ENCODE measurements at places on chromosomes 3 and 15.
A peak's percentile ranks its signal among the peaks of the same experiment; 100 is the strongest.

- peak; percentile 59 for DNase-seq
Observed at GRCh38 chr15:68797191-68797590, 23.5 kb downstream of the ANP32A start.

DNA sequence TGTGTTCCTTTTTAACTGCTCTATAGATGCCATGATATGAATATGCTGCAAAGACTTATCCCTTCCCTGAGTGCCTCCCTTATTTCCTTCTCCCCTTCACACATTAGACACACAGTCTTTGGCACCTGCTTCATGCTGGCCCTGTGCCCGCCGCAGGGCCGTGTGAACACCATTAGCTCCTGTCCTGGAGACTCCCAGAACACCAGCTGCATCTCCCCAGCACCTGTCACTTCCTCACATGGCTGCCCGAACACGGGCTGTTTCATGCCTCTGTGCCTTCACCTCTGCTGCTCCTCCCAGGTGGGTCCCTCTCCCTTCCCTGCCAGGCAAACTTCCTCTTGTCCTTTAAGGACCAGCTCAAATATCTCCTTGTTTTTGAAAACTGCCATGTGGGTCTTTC lies 40.5 kb upstream of the SEC13 start:
- DNase-seq: no peak

GRCh38 chr3:18438586-18438985 lies 13.4 kb upstream of the SATB1 start:
- DNase-seq: peak; percentile 82

DNA sequence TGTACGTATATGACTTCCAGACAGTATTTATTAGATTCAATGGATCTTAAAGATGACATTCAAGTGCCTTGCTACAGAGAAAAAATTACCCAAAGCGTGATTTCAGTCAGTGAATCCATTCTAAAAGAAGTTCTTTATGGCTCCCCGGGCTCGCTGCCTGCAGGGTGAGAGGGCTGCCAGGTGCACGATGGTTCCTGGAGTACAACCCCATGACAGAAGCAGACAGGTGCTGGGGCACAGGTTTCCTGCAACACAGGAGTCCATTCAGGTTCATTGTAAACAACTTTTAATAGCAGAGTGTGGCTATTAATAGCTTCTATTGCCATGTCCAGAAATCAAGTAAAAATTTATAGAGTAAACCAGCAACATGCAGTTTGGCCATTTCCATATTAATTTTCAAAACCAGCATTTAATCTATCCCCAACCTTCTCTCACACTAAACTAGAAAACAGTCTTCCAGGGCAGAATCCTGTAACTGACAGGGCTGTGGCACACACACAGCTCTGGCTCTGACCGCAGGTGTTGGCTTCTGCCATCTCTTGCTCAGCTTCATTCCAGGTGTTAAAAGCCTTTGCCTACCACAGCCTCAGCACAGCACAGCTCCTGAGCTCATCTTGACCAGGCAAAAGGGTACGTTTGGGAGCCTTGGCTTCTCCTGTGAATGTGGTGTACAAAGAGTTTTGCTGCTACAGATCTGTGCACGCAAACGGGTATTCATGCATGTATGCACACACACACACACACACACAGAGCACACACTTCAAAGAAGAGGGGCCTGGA lies 185.9 kb downstream of the MEX3B start:
- DNase-seq: no peak

GRCh38 chr15:28983432-28984311 lies 97.9 kb downstream of the APBA2 start:
- no peak for DNase-seq

- DNase-seq: no peak
Observed at GRCh38 chr15:39315206-39315850, 265.6 kb upstream of the THBS1 start.

- DNase-seq: no peak
Observed at GRCh38 chr3:155605571-155605970, 139.3 kb downstream of the PLCH1 start.

DNA sequence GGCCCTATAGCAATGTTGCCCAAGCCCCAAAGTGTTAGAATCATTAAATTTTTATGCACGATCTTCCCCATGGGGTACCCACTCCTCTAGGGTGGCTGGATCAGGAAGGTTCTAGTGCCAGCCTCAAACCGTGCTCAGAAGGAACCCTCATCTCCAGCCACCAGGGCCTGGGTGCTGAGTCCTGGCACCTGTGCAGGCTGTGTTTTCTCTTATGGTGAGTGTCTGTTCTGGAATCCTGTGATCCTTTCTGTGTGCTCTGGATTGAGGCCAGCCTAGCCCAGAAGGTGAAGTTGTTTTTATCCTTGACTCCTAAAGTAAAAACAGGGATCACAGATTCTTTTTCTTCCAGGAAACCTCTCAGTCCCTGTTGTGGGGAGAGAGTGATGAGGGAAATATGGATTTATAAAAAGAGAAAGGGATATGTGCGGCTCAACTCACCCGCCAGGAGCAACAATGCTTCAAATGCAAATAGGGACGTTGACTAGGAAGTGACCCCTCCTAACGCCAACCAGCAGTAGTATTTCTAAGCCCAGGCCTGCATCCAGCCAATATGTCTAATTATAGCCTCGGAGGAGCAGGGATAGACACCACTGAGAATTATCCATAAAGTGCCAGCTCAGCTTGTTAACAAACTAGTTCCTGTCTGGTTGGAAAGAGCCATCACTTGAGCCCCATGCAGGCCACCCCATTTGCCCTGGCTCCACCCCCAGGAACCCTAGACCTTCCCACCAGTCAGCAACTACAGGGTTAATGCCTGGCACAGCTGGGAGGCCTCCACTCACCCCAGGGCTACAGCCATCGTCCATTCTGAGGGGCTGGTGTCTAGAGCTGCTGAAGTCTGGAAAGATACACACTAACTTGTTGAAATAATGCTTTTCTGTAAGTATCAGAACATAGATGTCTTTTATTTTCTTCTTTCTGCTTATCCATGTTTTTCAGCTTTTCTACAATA lies 513.5 kb upstream of the PROK2 start:
- DNase-seq: no peak

DNA sequence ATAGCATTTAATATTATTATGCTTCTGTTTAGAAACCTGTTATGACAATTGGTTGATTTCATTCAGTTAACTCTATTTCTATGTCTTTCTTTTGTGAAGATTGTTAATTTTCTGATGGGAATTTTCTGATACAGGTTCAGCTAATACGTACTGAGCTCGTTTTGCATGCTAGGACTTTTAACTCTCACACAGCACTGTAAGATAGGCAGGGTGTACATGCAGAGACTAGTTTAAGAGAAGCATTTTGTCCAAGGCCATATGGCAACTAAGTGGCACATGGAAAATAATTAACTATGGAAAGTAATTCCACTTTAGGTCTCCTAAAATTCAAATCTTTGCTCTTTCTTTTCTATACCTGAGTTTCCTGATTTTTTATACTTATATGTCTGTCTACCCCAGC lies 81.9 kb downstream of the IL1RAP start:
- no peak for DNase-seq

- DNase-seq: no peak
Observed at GRCh38 chr15:82106679-82107078, 60.9 kb upstream of the MEX3B start.

DNA sequence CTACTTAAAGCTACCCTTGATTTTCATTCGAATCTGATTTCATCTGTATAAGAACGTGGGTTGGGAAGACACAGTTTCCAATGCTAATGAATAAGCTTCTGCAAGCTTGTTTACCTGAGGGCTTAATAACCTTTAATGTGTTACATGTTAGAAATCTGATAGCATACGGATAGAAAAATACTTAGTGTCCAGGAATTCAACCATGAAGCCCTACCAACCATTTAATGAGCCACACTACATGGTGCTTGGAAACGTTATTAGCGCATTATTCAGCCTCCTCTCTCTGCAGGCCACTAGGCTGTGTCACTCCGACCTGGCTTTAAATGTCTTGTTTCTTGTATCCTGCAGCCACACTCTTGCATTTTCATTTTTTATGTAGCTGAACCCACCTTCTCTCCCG lies 1.6 kb downstream of the FAM81A start:
- DNase-seq: no peak

DNA sequence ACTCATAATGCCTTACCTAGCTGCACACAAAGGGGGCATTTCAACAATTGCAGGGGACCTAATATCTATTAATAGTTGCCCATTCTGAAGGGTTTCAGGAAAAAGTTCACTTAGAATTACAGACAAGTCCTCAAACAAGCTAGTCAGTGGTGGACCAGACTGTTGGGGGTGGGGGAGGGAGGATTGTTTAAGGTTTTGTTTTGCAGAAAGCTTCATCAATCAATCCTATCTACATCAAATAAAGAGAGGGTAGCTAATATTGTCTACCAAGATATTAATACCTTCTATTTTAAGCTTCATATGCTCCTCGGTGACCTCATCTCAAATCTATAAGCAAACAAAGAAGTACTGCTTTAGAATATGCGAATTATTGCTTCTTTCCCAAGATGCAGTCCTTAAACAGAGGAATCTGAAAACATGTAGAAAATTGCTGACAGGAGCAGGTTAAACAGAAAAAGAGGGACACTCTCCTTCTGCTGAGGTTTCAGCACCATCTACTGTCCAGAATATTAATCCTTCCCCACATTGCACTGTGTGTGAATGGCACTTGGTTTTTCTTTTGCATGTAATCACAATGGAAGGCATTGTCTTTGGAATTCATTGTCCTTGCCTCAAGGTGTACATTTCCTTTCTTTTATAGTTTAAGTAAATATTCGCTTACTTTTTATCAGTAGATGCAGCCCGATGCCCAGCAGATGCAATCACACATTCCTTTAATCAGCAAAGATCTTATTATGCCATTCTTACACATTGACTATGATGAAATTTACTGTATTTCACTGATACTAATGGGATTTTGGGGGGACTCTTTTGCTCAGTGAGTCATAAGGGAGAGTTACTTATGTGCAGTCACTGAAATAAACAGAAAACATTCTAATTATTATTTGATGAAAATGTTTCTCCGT lies 94.7 kb downstream of the IL5RA start:
- DNase-seq: no peak

GRCh38 chr15:29680465-29681165 lies 141.7 kb downstream of the TJP1 start:
- no peak for DNase-seq

GRCh38 chr3:194268654-194269512 lies 82.2 kb downstream of the CPN2 start:
- no peak for DNase-seq

DNA sequence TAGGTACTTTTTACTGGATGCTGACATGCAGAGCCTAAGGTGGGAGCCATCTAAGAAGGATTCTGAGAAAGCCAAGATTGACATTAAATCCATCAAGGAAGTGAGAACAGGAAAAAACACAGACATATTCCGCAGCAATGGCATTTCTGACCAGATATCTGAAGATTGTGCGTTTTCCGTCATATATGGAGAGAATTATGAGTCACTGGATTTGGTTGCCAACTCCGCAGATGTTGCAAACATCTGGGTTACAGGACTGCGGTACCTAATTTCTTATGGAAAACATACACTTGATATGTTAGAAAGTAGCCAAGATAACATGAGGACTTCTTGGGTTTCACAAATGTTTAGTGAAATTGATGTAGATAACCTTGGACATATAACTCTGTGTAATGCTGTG lies 125.1 kb downstream of the PLCL2 start:
- no peak for DNase-seq

GRCh38 chr3:46293991-46294833 lies 52.0 kb downstream of the CCR3 start:
- peak; percentile 95 for DNase-seq

DNA sequence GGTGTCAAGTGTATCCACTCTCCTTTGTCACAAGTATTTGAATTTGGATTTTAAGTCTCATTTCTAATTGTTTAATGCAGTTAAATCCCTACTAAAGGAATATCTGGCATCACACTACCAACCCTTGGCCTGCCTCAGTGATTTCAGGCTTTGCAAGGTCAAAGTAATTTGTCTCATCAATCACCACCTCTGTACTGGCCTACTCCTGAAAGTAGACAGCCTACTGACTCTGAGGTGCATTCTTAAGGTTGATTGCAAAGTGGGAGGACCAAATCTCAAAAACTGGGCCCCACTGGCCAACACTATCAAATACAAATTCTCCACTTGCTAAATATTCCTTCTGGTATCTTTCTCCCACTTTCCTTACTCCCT lies 851 bp upstream of the TEX55 start:
- no peak for DNase-seq

GRCh38 chr15:86644339-86644738 lies 564.7 kb downstream of the AGBL1 start:
- DNase-seq: no peak

GRCh38 chr3:7437231-7437630 lies 576.3 kb downstream of the GRM7 start:
- no peak for DNase-seq

- peak; percentile 62 for DNase-seq
Observed at GRCh38 chr3:187999821-188000220, 154.1 kb upstream of the LPP start.

- DNase-seq: peak; percentile 91
Observed at GRCh38 chr3:128153156-128154041, at the start of gene EEFSEC. TSS of gene EEFSEC (plus strand) at chr3:128153481. CDS start at chr3:128153508, 27 bp downstream.

- DNase-seq: no peak
Observed at GRCh38 chr3:149080699-149081091, 5.6 kb downstream of the HLTF start.

GRCh38 chr3:150743508-150743907 lies 19.5 kb downstream of the SIAH2 start:
- DNase-seq: peak; percentile 5

DNA sequence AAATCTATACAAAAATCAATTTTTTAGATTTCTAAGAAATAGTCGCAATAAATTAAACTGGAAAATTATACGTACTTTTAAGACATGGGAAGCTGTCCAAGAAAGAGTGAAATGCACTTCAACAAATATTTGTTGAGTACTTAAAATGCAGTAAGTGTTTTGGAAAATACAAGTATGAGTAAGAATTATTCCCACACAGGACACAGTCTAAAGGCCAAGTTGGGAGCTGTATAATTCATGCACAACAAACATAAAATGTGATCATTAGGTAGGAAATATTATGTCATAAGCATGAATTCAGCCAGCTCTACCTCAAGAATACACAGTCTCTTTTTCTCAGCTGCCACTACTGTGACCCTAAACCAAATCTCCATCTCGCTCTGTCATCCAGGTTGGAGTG lies 267.6 kb downstream of the CNTN3 start:
- no peak for DNase-seq

DNA sequence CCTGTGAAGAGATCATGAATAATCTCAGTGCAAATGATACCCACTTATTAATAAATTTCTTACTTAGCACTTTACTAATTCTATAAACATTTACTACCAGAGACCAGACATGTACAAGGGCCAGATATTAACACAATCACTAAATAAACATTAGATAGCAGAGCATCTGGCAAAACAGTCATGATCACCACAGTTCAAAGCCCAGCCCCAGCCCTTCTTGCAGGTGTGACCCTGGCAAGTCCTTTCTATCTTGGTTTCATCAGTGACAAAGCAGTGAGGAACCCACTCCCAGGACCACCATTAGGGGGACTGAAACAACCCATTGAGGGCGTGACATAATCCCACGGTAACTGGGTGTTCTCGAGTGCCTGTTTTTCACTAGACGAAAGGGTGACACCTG lies 11.6 kb downstream of the ZXDC start:
- DNase-seq: no peak

- no peak for DNase-seq
Observed at GRCh38 chr15:51846463-51847230, 17.2 kb downstream of the TMOD3 start.

Data from activated CD4-positive, alpha-beta memory T cell treated with anti-CD3 and anti-CD28 coated beads for 36 hours (primary cell).